ENCODE measurements at places on chromosomes 5 and 9. TPM values are rescaled to one million over a fixed set of nuclear protein-coding genes. Genes with fewer than 3 reads are reported as not detected.

DNA sequence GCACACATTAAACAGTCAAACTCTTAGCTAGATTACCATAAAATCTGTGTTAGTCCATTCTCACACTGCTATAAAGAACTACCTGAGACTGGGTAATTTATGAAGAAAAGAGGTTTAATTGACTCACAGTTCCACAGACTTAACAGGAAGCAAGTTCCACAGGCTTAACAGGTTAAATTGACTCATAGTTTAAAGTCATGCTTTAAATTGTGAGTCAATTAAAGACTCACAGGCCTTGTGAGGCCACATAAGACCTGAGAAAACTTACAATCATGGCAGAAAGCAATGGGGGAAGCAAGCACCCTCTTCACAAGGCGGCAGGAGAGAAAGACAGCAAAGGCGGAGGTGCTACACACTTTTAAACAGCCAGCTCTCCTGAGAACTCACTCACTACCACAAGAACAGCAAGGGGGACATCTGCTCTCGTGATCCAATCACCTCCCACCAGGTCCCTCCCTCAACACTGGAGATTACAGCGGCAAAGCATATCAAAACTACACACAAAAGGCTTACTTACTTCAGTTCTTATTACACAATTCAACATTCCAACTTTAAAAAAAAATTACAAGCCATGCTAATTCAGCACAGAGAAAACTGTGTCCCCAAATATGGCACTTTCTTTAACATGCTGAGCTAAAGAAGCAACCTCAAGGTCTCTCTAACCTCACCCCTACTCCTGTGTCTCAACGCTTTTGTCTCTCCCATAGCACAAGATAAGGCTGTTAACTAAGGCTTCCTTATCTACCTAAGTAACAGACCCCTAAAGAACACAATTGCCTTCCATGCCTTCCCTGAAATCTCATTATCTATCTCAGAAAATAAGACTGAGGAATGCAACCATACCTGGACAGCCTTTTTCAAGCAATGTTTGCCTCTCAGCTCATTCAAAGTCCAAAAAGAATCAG lies 805.1 kb downstream of the NR2F1-AS1 start:
- no peak for DNase-seq

Gene FLT4
- total RNA-seq, result 2.5 TPM

Gene IL33
- total RNA-seq, result not detected

- DNase-seq, result peak; percentile 76
Measured at GRCh38 chr5:78295035-78295961, 800 bp upstream of the AP3B1 start.

GRCh38 chr9:104658496-104659195 lies 35.7 kb upstream of the OR13D1 start:
- no peak for DNase-seq

Gene TMC1
- not detected for total RNA-seq

- no peak for DNase-seq
Measured at GRCh38 chr9:92973700-92974099, 26.4 kb downstream of the FGD3 start.

DNA sequence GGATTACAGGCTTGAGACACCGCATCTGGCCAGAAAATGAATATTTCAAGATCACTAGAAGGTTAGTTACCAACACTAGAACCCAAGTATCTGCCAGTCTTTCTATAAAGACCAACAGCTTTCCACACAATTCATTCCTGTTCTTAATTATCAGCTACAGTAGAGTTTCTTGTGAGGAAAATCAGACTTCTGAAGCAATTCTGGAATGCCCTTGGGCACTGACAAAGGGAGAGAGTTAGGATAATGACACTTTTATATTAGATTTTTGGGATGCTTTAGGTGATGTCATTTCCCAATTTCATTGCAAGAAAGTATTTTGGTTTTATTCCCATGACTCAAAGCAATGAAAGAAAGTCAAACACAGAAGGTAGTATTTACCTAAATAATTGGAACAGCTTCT lies 497.0 kb upstream of the TUSC1 start:
- no peak for DNase-seq

DNA sequence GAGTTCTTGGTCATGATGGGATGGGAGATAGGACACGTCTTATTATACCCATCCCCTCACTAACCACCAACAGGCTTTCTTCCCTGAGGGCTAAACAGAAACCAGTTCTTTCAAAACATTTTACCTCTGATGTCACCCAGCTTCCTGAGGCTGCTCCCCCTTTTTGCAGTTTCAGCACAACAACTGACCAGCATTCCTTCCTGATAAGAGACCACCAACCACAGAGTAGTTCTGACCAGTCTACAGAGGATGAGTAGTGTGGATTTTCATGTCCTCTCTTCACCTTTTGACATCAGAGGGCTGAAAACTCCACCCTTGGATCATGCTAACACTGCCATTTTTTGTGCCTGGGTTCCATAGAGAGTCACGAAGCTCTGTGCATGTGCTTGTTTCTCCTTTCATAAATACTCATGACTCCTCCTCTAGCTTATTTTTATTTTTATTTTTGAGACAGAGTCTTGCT lies 82.6 kb downstream of the OSTF1 start:
- DNase-seq, result no peak

DNA sequence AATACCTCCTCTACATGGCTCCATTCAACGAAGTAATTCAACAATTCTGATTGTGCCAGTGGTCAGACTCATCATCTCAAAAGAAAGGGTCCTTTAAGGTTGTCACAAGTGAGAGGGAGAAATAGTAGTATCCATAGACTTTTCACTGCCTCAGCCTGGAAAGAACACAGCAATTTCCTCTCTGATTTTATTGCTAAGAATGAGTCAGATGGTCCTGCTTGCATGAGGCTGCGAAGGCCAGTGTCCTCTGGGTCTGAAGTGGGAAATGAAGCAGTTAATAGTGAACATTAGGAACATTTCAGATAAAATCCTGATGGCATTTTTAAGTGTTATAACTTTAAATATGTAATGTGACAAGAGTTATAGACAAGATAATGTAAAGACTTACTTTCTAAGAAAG lies 979.0 kb downstream of the EFNA5 start:
- DNase-seq, result no peak

DNA sequence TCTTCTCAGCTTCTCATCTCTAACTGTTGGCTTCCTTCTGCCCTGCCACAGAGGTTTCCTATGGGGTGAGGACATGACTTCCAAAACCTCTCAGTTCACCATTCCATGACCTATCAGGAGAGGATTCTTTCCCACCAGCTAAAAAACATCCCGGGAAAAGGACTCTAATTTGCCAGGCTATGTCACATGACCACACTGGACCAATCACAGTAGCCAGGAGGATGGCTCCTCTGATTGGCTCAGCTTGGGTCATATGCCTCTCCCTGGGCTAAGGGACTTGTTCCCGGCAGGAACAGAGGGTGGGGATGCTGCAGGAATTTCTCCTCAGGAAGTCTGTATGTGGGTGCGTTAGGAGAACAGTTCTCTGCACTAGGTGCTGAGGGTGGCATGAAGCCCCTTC lies 40.3 kb upstream of the XPA start:
- DNase-seq, result no peak

Gene CTNND2
- total RNA-seq, result not detected

- no peak for DNase-seq
Measured at GRCh38 chr5:32785611-32786254, 74.6 kb downstream of the NPR3 start.

GRCh38 chr9:130583271-130583670 lies 3.9 kb downstream of the FUBP3 start:
- DNase-seq, result no peak

DNA sequence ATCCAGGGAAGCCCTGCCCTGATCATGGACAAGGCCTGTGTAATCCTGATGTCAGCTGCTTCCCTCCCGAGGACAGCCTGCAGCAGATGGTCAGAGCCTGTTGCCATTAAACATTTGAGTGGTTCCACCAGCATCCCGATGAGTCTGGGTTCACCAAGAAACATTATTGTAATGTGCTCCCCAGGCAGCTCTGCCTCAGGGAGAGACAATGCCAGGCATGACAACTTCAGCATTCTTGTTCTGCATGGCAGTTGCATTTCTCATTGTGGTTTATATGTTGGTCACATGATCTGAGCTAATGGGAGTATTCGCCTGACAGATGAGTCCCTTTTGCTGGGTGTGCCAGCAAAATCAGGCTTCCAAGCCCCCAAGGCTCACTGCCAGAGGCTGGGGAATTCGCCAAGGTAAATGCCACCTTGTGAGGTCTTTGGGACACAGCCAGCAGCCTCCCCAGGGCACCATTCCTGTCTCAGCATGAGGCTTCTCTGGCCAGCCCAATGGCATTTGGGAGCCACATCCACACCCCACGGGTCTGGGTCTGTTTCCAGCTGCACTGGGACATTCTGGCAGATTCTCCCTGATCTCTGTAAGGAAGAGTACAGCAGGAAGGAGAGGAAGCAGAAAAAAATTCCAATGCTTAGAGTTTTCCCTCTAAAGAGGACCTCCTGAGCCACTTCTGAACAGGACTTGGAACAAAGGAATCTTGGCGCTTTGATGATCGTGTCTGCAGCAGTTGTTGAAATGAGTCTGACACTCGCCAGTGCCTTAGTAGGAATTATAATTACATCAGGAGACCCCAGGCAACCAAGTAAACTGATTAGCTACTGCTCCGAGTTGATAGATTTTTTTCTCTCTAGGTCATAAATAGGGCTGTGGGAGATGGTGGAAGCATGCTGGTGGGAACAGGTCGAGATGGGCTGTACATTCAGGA lies 18.7 kb downstream of the KCNIP1 start:
- DNase-seq, result no peak

DNA sequence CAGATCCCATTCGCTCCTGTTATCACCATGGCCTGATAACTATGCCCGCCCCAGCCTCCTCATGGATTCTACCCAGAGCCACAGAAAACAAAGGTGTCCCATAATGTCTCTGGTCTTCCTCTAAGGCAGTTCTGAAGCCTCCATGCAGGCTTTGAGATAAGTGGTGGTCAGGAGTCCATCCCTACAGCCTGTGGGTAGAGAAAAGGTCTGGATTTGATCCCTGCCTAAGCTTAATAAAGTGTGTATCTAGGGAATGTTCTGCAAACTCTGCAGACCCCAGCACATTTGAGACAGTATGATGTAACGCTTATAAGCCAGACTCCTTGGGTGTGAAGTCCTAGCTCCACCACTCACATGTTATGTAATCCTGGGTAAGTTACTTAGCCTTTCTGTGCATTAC lies 187.3 kb downstream of the MAPKAP1 start:
- DNase-seq, result no peak

GRCh38 chr9:100307080-100307479 lies 45.7 kb downstream of the TEX10 start:
- no peak for DNase-seq

Gene SPINK4
- not detected for total RNA-seq

GRCh38 chr5:137563301-137563645 lies 64.1 kb upstream of the SPOCK1 start:
- no peak for DNase-seq

DNA sequence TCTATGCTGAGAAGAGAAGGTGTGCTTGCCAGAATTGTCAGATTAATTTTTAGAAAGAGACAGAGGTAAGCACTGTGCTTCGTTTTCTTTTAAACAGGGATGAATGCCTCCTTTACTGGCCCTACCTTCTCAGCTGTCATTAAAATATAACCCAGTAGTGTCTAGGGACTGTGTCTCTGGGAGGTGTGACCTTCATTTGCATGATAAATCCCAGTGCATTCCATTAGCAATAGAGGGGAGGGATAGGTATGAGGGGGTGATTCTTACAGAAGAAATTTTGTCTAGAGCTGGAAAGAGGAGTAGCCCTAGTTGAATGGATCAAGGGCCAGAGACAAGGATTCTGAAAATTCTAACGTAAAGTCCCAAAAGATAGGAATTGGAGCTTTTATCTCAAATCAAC lies 351.5 kb downstream of the BNC2 start:
- no peak for DNase-seq

Gene STK32A
- not detected for total RNA-seq

- DNase-seq, result no peak
Measured at GRCh38 chr9:118263949-118264348, 559.7 kb downstream of the TLR4 start.

DNA sequence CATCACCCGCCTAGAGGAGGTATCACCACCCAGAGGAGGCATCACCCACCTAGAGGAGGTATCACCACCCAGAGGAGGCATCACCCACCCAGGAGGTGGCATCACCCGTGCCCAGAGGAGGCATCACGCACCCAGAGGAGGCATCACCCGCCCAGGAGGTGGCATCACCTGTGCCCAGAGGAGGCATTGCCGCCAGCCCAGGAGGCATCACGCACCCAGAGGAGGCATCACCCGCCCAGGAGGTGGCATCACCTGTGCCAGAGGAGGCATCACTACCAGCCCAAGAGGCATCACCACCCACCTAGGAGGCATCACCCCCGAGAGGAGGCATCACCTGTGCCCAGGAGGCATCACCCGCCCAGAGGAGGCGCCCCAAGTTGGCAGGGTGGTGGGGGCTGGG lies 2.6 kb downstream of the NOTCH1 start:
- DNase-seq, result no peak

- DNase-seq, result no peak
Measured at GRCh38 chr5:113295111-113295539, 139.7 kb downstream of the TSSK1B start.

Gene LHX6
- not detected for total RNA-seq

- DNase-seq, result no peak
Measured at GRCh38 chr5:167482555-167482954, 808.9 kb upstream of the WWC1 start.

DNA sequence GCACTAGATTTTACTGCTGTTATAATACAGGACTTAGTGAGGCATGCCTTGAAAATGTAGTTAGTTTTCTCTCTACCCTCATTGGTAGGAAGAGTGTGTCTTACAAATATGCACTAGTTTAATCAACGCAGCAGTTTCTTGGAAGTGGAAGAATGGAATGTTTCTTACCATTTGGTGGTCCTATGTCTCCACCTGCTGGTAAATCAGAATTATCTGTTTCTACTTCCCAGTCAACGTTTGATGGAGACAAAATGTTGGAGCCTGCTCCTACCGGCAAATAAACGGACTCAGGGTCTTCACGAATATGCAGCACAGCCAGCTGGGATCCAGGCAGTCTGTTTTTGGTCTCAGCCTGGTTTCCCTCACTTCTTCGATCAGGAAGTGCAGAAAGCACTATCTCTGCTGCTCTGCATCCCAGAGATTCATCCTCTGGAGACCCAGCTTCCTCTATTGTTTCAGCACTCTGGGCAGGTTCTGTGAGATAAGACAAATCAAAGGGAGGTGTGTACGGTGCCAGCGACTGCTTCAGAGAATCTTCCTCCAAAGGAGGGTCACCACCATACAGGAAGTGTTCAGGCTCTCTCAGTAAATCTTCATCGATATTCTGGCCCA lies 59.5 kb upstream of the PCA3 start:
- no peak for DNase-seq

DNA sequence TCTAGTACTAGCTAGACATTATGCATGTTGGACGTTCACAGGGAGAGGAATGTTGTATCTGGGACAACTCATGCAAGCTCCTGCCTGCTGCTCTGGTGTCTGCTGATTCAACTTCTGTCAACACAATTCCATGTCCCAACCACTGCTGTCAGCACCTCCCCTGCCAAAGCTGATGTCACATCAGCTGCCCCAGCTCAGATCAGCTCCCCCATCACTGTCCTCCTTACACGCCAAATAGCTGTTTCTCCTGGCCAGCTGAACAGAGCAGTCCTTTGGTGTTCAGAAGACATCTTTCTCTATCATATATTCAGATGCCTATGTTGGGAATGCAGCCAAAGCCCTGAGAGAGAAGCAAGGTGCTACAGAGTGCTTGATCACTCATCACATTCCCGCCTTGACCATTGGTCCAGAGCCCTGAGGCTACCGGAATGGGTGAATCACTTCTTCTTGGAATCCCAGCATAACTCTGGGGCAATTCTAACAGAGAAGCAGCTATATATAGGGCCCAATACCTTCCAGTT lies 223.3 kb downstream of the SEC61B start:
- no peak for DNase-seq

All from CD4-positive, alpha-beta T cell (primary cell).